ENCODE measurements at places on chromosomes 5 and 9.

DNA sequence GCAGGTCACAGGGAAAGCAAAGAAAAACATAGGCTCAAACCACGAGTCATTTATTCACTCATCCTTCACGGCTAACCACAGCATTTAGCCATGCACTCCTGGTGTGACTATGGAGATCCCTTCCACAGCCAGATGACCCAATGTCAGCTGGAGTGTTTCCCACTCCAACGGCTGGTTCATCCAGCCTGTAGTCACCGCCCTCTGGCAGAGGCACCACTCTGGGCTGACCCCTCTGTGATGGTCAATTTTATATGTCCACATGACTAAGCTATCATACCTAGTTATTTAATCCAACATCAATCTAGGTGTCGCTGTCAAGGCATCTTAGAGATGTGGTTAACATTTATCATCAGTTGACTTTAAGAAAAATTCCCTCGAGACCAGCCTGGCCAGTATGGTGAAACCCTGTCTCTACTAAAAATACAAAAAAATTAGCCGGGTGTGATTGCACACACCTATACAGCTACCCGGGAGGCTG lies 9.5 kb upstream of the PHF19 start:
- no peak for DNase-seq

GRCh38 chr9:114291064-114291474 lies 31.8 kb upstream of the ORM1 start:
- DNase-seq = peak; percentile 80

DNA sequence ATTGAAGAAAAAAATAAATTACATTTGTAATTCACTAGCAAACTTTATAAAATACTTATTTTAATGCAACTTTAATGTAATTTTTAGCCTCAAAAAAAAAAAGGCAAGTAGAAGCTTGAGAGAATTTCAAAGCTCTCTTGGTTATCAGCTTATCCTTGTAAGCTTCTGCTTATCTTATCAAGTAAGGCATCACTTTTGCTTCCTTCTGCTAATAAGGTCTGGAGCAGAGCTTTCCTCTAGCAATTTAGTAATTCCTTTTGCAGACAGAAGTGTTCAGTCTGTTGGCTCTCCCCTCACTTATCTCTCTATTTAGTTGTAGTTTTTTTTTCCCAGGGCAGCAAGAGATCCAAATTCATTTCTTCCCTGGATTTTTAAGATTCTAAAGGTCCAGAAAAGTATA lies 525.0 kb downstream of the ISL1 start:
- DNase-seq = no peak

DNA sequence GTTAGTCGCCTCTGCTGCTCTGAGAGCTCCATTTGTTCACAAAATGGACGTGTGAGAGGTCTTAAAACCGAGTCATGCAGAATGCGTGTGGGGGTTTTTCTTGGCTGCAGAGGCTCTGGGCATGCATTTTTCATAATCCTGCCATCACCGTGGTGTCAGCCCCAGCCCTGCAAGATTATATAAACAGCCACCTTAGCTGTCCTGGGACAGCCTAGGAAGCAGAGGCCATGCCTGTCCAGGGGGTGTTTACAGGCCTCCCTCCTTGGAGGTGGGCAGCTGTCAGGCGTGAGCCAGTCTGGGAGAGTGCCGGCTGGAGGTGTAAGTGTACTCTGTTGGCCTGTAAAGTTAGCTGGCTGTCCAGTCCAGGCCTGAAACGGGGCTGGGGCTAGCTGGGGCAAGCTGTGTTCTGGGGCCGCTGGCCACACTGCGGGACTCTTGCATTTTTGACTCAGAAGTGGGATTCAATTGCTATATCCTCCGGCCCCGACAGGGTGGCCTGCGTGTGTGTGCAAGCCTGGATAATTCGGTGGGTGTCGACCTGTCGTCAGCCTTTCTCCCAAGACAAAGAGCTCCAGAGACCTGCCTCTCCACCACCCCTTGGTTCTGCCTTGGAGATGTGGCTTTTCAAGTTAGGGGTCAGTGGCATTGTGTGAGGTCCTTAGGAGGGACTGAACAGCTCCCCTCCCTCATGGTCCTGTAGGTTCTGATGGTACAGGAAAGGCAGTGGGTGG lies 2.4 kb downstream of the WNK2 start:
- peak; percentile 37 for DNase-seq

- no peak for DNase-seq
Measured at GRCh38 chr5:62431735-62432620, 19.4 kb downstream of the IPO11 start.

DNA sequence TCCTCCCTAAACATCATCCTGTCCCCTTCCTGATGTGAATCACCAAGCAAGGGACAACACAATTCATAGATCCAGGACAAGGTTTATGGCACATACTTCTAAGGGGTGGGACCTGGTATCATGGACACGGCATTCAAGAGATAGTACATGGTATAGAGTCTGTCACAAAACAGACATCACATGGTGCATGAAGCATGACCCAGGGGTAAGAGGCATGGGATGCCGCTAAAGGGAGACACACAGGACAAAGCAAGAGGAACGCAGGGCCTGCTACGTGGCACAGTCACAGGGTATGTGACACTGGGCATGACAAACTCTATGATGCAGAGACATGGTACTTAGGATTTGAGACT lies 20.7 kb downstream of the GSN start:
- DNase-seq = no peak

DNA sequence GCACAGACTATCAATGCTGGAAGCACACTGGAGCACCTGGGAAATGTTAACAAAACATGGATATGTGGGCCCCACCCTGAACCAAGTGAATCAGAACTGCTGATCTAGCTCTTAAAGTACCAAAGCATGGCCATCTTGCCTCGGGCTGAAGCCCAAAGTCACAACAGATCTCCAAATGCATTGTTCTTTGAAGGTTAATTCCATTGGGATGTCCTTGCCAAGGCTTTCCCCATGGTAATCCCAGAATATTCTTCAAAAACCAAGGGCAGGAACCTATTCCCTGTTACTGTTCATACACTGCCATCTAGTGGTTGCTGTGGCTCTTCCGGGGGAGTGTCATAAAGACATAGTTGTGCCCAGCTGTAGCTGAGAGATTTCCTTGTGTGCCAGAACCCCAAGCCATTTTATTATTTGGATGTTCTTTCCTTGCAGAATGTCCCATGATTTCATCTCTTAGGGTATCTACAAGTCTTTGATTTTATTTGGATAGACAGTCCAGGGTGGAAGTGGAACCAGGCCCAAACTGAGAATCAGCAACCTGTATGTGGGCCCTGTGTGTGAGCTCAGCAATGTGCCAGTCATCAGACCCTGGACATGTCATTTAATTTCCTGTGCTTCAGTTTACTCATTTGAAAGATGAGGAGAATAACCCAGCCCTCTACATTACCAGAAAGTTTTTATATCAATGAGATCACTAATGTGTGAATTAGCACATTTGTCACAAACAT lies 290.0 kb downstream of the ACTL7B start:
- DNase-seq = peak; percentile 77

GRCh38 chr9:136977223-136977622 lies at the start of gene PTGDS:
Gene PTGDS (plus strand): TSS chr9:136977504. CDS start chr9:136977579, 75 bp downstream.
- DNase-seq = peak; percentile 35

- no peak for DNase-seq
Measured at GRCh38 chr5:98954392-98955028, 25.7 kb upstream of the CHD1 start.

GRCh38 chr5:139649082-139649991 lies 1.2 kb downstream of the CXXC5 start:
- no peak for DNase-seq

All from cerebellar cortex (tissue), 1 donor.